NCI-H345 (cell line): ENCODE measurements at places on chromosomes 5 and 9.

- no peak for DNase-seq
Observed at GRCh38 chr9:28197653-28198052, 624.4 kb upstream of the C9orf72 start.

DNA sequence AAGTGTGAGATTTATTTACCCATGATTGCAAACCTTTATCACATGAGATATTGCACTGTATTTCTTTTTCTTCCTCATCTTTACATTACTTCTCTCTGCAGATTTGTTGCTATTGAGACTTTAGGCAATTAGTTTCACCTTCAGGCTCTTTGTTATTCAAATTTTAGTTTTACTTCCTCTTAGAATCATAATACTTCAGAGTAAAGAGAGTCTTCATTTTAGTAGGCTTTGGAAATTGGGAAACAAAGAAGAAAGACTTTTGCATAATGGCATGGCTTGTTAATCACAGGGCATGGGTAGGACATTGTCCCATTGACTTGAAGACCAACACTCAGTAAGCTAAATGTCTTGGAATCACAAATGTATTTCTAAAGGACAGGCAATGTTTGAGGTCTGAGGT is 1.2 kb upstream of the PCDHGA5 start:
- no peak for DNase-seq

DNA sequence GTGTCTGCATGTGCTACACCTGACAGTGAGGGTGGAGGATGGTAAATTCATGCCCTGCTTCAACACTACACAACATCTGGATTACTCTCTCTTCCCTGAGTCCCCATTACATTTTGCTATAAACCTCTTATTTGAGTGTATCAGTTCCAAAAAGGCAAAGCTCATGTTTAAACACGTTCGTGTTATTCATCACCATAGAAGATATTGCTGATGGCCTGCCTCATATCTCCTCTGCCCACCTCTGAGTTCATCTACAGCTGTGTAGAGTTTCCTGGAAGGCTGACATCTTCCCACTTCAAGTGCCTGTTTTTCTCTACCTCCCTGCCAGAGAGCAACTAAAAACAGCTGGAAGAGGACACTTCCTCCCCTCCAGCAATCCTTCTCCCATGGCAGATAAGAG is 433.2 kb downstream of the ISL1 start:
- DNase-seq, result no peak

- DNase-seq, result no peak
Observed at GRCh38 chr5:135037519-135038204, 3.6 kb upstream of the PITX1 start.

GRCh38 chr5:109364977-109365376 is 44.8 kb downstream of the PJA2 start:
- DNase-seq, result no peak

DNA sequence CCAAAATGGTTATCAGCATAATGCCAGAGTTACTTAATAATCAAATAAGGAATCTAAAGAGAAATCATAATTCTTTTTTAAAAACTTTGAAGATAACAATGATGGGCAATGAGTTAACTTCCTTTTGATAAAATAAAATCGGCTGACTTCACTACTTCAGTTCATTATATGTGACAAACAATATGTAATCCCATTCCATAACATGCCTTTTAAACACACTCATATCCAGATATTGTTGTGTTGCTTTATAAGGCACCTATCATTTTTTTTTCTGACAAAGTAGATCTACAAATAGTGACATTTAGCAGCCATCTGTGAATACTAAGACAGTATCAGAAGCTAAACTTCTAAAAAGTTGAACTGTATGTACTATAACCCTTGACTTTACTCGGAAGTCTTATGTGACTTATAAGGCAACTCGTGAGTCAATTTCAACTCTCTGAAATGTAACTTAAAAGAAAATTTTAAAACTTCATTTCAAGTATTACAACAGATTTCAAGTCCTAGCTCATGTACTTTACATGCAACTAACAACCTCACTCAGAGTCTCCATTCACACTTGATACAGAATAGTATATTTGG is 7.5 kb downstream of the ADAMTS6 start:
- no peak for DNase-seq

DNA sequence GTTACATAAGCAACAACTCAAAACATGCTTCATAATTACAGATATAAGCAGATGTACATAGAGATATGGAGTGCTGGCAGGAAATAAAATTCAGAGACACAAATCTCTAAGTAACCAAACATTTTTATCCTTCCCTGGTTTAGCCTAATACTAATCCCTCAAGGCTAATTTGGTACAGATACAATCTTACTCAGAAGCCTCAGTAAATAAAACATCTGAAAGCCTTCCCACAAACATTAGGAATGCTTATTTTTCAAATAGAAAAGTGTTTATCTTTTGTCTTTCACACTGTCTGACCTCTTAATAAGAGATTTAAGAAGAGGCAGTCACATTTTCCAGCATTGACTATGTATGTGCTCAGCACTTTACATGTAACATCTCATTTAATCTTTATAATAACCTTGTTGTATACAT is 399.4 kb downstream of the ARRDC3 start:
- DNase-seq, result no peak

GRCh38 chr5:59256331-59256730 is 637.2 kb downstream of the PDE4D start:
- no peak for DNase-seq

- no peak for DNase-seq
Observed at GRCh38 chr5:126763371-126763770, 13.6 kb upstream of the LMNB1 start.

DNA sequence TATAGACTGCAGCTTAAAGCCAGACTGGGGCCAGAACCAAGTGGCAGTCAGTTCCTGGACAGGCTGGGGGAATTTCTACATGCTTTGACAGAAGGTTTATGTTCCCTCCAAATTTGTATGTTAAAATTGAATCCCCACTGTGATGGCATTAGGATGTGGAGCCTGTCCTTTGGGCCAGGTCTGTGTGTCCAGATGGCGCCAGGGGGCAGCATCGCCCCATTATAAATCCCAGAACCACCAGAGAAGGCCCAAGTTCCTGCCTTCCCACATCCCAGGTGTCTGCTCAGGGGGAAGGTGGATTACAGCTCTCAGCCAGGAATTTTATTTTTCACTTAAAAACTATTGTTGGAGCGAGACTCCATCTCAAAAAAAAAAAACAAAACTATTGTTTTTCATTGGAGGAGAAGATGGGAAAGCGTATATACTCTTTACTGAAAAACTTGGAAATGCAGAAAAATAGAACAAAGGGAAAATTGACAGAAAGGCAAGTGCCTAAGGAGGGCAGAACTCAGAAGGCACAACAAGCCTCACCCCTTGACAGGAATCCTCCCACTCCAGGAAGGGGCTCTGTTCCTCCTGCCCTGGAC is 5.0 kb downstream of the IL3 start:
- peak; percentile 11 for DNase-seq

DNA sequence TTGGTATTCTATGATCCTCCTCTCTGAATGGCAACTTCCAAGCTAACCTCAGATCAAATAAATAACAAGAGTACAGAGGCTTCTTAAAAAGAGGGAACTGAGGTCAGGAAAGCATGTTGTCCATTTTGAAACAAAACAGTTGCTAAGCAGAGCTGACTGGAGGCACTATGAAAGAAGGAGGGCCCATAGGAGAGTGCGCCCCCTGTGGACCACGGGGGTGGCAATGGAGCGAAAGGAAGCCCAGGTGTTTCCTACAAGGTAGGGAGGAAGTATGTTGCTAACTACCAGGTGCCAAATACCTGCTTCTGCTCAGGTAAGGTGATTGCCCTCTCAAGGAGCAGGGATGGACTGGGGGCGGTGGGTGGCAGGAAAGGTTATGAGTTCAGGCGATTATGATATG is 101.8 kb upstream of the MAST4 start:
- DNase-seq, result no peak

DNA sequence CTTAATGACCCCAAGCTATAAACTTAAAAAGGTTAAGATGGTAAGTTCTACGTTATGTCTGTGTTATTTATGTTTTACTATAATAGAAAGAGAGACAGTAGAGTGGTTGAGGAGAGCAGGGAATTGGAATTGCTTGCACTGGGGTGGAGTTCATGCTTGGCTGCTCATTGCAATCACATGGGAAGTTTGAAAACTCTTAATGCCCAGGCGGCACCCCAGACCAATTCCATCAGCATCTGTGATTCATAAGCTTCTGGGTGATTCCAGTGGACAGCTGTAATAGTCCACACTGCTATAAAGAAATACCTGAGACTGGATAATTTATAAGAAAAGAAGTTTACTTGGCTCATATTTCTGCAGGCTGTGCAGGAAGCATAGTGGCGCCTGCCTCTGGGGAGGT is 323.9 kb upstream of the MSX2 start:
- no peak for DNase-seq

DNA sequence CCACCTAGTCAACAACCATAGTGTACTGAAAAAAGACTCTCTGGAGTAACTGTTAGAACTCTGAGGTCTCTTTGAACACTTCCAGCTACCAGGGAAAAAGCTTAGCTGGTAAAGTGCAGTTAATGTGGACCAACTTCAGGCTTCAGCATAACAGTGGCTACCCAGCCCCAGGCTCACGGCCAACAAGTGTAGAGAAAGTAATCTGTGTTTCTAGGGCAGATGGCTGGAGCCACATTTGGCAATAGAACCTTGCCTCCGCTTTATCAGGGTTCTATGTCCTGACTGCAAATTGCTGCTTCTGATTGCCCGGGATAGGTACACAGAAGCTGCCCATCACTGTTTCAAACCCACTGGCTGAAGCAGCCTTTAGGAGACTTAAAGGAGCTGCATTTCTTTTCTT is 76.0 kb upstream of the SIMC1 start:
- DNase-seq, result no peak

- DNase-seq, result peak; percentile 54
Observed at GRCh38 chr9:96217754-96218693, 84.0 kb downstream of the HSD17B3 start.

GRCh38 chr9:74645007-74645639 is 148.0 kb downstream of the RORB start:
- peak; percentile 0 for DNase-seq

DNA sequence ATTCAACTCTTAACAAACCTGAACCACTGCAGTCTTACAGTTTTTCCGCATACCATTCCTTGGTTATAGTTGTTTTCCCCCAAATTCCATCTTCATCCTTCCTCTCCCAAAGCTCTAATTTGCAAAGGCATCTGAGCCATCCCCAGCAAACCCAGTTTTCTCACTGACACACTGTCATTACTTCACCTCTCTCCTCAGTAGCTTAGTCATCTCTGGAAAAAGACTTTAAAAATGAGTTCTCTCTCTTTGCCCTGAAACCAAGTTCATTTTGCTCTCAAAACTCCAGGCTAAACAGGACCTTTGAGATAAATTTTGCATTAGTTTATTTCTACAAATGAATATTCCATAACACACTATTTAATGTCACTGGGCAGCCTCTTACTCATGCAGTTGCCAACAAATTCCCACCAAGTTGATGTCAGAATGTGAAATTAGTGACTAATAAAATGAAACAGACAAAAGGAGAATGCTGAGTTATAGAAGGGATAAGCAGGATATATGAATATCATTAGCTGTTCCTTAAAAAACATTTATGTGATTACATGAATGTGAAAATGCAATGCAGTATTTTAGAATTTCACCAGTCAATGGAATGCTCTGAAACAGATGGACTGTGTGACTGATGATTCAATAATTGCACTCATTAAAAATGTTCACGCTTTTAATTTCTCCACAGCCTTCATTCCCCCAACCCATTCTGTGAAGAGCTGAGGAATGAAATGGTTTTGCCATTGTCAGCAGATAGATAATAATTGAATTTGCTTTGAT is 107.4 kb upstream of the DMAC1 start:
- no peak for DNase-seq

DNA sequence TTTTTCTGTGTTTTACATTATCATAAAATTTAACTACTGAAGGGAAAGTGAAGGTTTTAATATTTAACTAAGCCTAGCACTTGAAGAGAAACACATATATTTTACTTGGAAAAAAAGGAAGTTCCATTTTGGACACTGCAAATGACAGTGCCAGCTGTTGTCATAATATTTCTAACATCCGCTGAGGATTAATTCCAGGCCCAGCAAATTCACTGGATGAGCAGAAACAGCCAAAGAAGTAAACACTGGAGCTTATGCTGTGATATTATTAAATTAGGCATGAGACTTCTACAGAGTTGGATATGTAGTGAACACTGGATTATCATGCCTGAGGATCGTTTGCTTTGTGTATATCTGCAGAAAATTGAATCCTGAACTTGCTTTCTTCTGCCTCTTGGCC is 67.6 kb downstream of the GHR start:
- DNase-seq, result no peak

DNA sequence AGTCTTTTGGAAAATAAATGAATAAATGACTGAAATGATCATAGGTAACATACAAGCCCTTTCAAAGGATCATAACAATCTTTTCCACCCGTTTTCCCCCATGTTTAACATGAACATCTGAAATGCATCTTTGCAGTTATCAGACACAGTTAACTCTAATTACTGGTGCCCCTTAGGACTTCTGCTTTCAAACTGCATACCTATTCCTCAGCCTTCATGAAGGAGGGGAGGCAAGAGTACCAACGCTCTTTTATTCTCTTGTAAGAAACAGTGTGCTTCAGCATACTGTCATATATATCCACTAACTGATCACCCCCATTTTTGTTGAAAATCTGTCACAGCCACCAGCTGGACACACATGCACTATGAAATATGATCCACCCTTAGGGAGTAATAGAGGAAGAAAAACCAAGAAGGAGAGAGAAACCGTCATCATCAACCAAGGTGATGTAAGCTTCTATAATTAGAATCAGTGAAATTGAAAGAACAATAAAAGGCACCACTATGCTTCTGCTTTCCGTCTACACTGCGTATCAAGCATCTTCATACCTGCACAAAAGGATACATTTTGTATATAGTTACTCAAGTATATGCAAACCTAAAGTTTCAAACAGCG is 98.7 kb downstream of the RAPGEF6 start:
- no peak for DNase-seq

GRCh38 chr9:106892632-106893031 is 29.7 kb downstream of the ZNF462 start:
- no peak for DNase-seq

DNA sequence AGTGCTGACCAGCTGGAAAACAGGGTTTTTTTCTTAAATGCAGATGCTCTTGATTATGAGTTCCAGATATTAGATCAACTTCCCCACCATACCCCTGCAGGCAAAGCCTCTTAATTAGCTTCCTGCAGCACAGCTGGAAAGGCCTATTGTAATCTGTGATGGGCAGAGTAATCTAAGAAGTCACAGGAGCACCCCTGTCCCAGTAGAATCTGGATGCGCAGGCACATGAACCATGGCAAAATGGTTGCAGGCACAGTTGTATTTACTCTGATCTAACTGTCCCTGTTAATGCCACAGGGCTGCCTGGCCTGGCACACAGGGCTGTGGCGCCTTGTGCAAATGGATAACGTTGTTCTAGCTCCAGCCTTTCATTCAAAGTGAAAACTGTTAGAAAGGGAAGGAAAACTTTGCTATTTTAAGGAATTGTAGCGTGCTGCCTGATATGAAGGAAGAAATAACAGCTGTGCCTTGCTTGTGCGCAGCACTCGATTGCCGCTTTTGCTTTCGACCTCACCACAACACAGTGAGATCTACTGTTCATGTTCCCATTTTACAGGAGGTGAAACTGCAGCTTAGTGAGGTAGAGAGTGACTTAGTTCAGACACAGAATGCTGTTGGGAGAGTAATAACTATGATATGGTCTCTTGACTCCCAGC is 2.3 kb downstream of the TGFBI start:
- no peak for DNase-seq

- no peak for DNase-seq
Observed at GRCh38 chr5:130333089-130333488, 428.8 kb downstream of the CHSY3 start.

- no peak for DNase-seq
Observed at GRCh38 chr9:93117924-93118862, 15.9 kb downstream of the NINJ1 start.

- DNase-seq, result peak; percentile 26
Observed at GRCh38 chr9:94779693-94780290, 53.3 kb downstream of the AOPEP start.
